Activated CD4-positive, alpha-beta memory T cell treated with anti-CD3 and anti-CD28 coated beads for 36 hours (primary cell): ENCODE measurements at places on chromosomes 12 and 14. TPM values are rescaled to one million over a fixed set of nuclear protein-coding genes. Genes with fewer than 3 reads are reported as not detected.

Gene NYNRIN
- total RNA-seq, result 0.22 TPM

Gene MYH6
- 0.05 TPM for total RNA-seq

GRCh38 chr12:73817161-73817560, 720.5 kb upstream of the ATXN7L3B start:
- DNase-seq, result no peak

Gene TBC1D30
- 0.36 TPM for total RNA-seq

GRCh38 chr12:28771968-28772367, 377.1 kb upstream of the FAR2 start:
- DNase-seq, result no peak

- DNase-seq, result no peak
These were observed 341.2 kb upstream of the KITLG start for GRCh38 chr12:88921434-88921833.
